Activated T-helper 1 cell treated with anti-CD3 and anti-CD28 coated beads, Interleukin-2, amount 50 U/mL, for 16 hours (primary cell): ENCODE measurements at places on chromosomes 2 and 18.

DNA sequence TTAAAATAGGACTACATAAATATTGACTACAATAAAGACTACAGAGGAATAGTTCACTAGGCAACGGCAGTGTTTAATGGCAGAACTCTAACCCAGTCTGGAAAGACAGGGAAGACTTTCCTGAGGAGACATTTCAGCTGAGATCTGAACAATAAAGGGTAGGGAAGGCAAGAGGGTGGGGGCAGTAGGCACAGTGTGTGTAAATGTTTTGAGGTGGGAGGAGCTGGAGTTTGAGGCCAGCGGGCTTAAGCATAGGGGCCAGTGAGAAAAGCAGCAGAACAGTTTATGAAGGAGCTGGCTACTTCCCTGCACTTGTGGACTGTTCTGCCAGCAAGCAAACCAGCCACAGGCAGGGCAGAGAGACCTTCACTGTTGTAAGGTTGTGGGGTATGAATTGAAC is 76.6 kb upstream of the UGP2 start:
- DNase-seq, result no peak

DNA sequence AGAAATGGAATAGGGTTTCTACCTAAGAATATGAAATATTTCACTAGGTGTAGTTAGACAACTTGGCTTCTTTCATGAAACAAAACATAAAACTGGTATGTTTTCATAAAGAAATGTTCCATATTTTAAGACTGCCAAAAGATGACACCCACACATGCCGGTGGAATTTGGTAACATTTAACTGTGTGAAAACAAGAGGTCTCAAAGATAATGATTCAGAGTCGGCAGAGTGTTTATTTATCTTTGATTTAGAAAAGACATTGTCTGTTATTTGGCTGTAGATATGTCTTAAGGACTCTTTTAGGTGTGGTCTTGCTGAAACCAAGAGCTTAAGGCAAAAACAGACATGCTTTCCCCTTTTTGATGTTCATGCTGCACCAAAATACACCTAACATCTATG is 63.5 kb upstream of the FN1 start:
- DNase-seq, result no peak

GRCh38 chr18:75204269-75204731 is 4.6 kb downstream of the PTGR3 start:
- no peak for DNase-seq

DNA sequence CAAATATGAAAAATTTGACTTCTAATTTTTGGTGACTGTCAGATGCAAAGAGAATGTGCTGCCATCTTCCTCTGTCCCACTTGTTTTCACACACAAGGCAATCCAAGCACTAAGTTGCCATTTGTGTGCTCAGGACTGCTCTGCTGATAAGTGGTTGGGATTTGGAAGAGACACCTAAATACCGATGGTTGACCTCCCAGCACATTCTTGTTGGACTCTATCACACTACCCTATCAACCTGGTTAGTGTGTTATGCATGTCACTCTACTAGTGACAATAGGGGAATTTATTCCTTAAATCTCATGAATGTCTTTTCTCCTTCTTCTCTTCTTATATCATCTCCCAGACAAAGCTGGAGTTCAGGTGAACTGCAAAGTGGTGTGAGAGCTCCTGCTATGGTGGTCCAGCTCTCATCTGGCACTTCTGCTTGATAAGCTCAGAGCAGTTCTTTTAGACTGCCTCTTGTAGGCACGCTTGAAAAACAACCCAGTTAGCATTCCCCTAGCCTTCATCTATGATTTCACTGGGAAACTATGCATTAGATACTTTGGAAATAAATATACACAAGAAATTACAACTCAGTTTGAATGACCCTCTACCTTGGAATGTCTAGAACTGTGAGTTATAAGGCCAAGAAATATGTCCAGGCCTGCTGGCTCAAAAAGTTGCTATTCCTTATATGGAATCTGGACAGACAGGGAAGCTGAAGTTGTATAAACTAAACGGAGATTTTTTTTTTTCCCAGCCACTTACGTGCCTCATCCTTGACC is 404.8 kb downstream of the MEIS1 start:
- no peak for DNase-seq

DNA sequence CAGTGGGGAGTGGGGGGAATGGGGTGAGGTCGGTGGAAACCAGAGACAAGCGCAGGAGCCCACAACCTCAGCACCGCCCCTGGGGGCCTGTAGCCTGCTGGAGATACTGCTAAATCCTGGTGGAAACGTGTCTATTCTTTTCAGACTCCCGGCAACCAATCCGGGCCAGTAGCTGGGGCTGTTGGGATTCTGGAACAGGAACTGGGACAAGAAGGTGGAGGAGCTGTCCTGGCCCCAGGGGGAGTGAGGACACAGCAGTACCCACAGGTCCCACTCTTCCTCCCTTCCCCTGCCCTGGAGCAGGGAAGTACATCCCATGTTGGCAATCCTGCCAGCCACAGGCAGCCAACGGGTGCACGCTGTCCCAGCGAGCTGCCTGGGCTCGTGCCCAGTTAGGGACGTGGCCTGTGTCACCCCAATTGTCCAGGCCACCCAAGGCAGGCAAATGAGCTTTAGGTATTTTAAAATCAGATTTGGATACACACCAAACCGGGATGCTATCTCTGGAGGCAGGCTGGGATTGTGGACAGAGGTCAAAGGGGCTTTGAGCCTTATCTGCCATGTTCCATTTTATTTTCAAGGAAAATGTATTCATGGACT is 51.8 kb downstream of the HS1BP3 start:
- DNase-seq, result no peak

GRCh38 chr18:77133835-77134496 is 1.4 kb upstream of the MBP start:
- no peak for DNase-seq

- DNase-seq, result no peak
These were observed 21.6 kb downstream of the HAT1 start for GRCh38 chr2:171943869-171944268.

- DNase-seq, result no peak
These were observed 4.3 kb downstream of the COL3A1 start for GRCh38 chr2:188978291-188979081.

GRCh38 chr18:70468861-70469547 is 180.2 kb downstream of the SOCS6 start:
- no peak for DNase-seq

- no peak for DNase-seq
These were observed 246.6 kb downstream of the SS18 start for GRCh38 chr18:25843791-25844190.

DNA sequence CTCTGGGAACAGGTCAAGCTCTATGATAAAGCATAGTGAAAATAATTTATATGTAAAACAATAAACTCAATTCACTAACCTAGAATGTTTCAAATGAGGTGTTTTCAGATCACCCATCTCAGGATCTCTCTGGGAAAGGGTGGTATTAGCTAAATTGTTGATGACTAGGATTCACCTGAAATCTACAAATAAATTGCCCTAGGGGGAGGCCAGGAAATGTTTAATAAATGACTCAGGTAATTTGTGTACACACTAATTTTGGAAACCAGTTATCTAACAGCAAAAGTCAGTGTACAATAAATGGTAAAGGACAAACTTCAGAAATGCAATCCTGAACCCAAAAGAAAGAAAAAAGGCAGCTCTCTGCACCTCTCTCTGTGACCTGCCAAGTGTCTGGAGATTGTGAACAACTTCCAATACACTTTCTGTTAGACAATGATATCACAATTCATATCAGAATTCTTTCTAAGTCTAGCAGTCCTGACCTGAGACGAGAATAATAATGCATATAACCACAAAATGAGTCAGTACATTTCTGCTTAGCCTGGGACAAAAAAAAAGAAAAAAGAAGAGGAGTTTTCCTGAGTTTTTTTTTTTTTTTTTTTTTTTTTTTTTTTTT is 760.0 kb downstream of the EPHA4 start:
- no peak for DNase-seq

DNA sequence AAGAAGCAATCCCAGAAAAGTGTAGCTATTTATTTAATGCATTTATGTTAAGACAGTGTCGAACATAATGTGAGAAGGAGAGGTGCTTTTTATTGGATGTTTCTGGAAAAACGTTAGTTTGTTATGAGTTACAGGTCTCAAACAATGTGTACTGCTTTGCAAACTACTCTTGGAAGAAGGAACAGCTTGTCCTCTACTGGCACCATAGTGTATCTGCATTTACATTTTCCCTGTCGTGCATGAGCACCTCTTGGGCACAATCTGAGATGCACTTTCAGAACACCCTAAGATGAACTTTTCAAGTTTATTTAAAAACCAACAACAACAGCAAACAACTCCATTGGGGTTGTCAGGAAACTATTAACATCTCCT is 22.8 kb downstream of the CCNYL1 start:
- no peak for DNase-seq

- no peak for DNase-seq
These were observed 62.5 kb downstream of the CTIF start for GRCh38 chr18:48601343-48601742.

- no peak for DNase-seq
These were observed 5.4 kb downstream of the METTL21A start for GRCh38 chr2:207619764-207620203.

- no peak for DNase-seq
These were observed 102.1 kb downstream of the ATAD2B start for GRCh38 chr2:23824777-23825212.

DNA sequence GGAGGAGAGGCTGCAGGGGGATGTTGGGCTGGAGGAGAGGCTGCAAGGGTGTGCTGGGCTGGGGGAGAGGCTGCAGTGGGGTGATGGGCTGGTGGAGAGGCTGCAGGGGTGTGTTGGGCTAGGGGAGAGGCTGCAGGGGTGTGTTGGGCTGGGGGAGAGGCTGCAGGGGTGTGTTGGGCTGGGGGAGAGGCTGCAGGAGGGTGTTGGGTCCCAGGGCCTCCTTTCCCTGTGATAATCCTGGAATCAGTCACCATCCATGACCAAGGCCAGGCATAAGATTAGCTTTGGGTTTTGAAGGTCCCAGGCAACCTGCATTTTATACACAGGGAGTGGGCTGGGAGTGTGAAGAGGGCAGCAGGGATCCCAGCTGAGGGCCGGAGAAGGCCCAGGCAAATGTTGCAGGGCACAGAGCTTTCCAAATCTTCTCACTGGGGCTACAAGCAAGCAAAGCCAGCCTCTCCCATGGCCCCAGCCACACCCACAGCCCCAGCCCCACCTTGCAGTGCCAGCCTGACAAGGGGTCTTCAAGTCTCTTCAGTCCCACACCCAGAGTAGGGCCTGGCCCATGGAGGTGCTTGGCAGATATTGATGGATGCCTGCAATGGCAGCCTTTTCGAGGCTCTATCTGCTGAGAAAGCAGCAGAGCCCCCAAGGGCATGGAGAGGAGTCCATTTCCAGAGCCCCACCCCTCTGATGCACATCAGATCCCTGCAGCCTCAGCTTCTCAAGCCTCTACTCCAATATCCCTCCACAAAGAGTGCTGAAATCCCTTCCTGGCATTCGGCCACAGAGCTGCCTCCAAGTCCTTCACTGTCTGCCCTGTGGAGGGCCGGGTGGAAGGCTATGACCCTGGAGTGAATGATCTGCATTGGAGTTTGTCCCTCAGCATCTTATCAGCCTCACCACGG is 50.3 kb upstream of the GLI2 start:
- DNase-seq, result no peak

DNA sequence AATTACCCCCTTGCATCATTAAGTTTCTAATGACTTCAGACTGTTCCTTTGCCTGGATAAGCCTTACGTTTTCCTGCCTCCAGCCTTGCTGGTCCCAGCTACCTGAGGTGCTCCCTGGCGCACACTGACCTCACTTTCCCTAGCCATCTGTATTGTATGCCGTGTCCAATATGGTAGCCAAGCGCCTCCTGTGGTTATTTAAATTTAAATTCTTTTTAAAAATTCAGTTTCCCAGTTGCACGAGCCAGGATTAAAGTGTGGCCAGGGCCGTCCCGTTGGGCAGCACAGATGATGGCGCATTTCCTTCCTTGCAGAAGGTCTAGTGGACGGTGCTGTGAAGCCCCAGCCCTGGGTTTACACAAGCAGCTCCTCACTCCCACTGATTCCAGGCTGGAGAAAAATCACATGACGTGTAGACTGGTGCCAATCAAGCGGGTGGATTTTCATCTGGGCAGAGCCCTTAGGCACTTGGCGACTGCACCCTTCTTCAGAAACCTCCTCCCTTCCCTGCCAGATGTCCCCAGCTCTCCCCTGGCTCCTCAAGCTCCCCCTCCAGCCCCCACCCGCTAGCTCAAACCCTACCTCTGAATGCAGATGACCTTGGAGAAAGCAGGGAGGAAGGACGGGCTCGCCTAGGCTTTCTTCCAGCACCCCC is 33.9 kb downstream of the ACKR3 start:
- no peak for DNase-seq

DNA sequence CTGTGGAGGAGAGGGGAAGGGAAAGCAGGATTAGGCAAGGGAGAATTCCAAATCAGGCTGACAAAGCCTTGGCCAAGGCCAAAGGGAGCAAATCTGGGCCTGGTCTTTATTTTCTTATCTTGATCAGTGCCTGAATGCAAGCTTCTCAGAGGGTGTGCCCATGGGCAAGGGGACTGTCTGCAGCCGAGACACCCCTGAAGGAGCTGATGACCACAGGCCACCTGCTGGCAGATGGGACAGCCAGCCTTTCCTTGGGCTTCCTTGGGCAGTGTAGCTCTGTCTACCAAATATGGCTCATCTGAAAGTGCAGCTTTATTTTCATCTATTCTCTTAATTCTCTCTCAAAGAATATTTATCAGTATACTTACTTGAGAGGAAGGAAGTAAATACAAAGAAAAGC is 117.0 kb downstream of the PKP4 start:
- no peak for DNase-seq

- DNase-seq, result no peak
These were observed 1471.8 kb downstream of the LRP1B start for GRCh38 chr2:140658760-140659692.

DNA sequence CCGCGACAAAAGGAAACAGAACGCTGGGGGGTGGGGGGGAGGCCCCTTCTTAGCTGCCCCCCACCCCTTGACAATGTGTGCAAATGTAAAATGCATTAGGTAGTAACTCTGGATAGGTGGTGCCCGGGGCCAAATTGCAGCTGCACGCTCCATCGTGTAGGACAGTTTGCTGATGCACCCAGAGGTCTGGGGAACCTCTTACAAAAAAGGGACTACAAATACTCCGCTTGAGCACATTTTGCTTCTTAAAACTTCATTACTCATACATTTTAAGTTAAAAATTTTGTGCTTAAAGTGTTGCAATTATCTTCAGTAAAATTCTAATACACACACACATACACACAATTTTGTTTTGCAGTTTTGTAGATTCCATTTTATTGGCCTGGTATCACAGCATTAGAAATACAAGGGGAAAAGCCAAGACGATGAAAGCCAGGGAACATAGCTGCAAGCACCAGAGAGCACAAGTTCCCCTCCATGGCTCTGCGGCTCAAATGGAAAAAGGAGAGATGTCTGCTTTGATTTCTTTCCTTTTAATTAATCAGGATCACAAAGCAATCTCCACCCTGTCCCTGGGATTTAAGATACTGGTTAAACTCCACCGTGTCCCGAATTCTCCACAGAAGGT is 582.1 kb downstream of the ZEB2 start:
- DNase-seq, result no peak

- no peak for DNase-seq
These were observed 72.9 kb downstream of the CLHC1 start for GRCh38 chr2:55159037-55159651.

DNA sequence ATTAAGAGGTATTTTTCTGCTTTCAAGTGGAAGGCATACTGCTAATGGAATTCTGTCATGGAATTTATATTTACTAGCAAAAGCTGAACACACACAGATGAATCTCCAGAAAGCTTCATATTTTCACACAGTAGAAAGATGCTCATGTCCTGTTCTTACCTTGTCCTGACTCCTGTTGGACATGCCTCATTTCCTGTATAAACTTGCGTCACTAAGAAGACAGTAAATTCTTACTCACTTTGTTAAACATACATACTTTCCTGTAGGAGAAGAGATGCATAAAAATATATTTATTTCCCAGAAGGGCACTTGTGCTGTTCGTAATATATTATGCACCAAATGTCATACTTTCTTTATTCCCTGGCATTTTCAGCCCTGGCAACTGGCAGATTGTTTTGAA is 238.3 kb upstream of the RASGRP3 start:
- DNase-seq, result no peak
